Astrocyte of the hippocampus (primary cell): ENCODE measurements at places on chromosomes 4 and X.

GRCh38 chr4:76292730-76293129 lies 13.8 kb upstream of the STBD1 start:
- DNase-seq, result no peak

- no peak for DNase-seq
Observed at GRCh38 chrX:30533266-30533665, 44.3 kb downstream of the TASL start.

- peak; percentile 95 for DNase-seq
Observed at GRCh38 chrX:7083468-7084396, 63.8 kb upstream of the STS start.

- peak; percentile 15 for DNase-seq
Observed at GRCh38 chr4:137156054-137156453, 376.2 kb downstream of the PCDH18 start.

DNA sequence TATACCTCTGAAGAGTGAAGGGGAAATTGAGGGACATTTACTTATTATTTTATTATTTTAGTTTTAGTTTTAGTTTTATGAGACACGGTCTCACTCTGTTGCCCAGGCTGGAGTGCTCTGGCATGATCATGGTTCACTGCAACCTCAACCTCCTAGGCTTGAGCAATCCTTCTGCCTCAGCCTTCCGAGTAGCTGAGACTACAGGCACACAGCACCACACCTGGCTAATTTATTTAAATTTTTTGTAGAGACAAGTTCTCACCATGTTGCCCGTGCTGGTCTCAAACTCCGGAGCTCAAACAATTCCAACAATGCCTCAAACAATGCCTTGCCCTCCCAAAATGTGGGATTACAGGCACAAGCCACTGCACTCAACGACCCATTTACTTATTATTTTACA lies 68.4 kb upstream of the BMP2K start:
- no peak for DNase-seq
